ENCODE measurements at places on chromosomes 3 and 15.

DNA sequence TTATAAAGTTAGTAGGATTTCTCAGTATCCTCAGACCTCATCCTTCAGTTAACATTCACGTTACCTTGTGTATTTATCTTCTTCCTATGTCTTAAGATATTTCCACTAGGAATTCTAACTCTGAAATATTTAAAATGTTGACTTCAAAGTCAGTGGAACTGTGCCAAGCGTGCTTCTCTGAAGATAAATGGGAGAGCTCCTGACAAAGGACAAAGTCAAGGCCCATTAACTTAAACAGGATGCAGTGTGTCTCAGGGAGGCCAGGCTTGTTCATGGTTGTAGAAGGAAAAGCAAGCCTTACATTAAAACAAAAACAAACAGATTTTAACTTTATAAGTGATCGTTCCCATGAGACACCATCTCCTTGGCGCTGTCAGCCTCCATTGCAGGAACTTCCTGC is 41.5 kb downstream of the ABHD17C start:
- no peak for DNase-seq

GRCh38 chr3:71064956-71065763 is 518.4 kb downstream of the FOXP1 start:
- DNase-seq = peak; percentile 45

DNA sequence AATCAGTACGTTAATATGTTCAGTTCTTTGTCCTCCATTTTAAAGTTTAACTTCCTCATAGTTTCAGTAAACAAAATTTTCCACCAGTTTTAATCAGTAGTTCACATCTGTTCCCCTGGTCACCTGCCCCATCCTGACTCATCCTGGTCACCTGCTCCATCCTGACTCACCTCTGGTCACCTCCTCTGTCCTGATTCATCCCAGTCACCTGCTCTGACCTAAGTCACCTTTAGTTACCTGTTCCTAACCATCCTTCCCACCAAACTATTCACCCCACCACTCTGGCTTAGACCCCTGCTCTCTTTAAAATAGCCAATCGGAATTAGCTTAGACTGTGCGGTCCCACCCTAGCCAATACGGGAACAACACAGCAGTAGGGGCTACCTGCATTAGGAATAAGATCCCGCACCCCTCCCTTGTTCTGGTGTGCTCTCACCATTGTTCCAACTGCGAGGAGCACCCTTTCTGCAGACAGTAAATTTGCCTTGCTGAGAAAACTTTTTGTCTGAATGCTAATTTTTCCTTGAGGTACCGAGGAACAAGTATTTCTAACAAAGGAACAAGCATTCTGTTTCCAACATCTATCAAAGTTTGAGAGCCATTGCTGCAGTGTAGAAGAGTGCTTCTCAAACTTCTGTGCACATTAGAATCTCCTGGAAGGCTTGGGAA is 169.3 kb downstream of the ADAMTS17 start:
- DNase-seq = no peak

DNA sequence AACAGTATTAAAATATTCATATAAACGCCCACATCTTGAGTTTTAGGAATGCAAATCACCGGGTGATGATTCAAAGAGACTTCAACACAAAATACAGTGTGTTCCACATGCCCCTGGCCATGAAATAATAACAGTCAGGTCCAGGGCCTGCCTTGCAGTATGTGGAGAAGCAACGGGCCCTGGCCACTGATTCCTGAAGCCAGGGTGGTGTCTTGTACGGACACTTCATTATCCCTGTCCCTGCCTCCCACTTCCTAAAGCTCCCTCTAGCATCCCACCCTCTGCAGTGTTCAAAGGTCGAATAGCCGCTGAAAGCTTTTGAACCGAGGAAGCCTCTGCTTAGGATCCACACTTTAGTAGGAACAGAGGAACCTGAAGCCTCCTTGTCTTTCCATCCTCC is 50.4 kb upstream of the PCSK6 start:
- no peak for DNase-seq

Data from stimulated activated CD4-positive, alpha-beta T cell treated with anti-CD3 and anti-CD28 coated beads, Interleukin-15, amount 100 ng/mL, for 1 hour (primary cell).